BE2C (cell line): ENCODE measurements at places on chromosomes 5 and 9.

DNA sequence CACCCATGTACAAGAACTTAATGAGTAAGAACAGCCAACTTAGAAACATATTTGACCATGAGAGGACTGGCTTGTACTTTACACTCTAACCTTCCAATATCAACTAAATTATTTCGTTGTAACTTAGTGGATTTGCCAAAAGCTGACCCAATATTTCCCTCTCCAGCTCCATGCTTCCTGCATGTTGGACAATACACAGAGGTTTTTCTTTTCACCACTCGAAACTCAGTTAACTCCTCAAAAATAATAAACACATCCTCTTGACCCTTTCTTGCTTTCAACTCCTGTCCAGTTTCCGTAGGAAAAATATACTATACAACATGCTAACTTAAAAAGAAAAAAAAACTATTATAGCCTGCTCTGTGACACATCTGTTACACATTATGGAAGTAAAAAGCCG lies 188.9 kb downstream of the MPDZ start:
- no peak for DNase-seq

GRCh38 chr9:125932746-125933455 lies 185.7 kb downstream of the PBX3 start:
- no peak for DNase-seq

GRCh38 chr5:96629774-96630173 lies 32.4 kb upstream of the CAST start:
- DNase-seq, result no peak

- DNase-seq, result no peak
Observed at GRCh38 chr9:117549444-117549843, 134.6 kb upstream of the ASTN2 start.

DNA sequence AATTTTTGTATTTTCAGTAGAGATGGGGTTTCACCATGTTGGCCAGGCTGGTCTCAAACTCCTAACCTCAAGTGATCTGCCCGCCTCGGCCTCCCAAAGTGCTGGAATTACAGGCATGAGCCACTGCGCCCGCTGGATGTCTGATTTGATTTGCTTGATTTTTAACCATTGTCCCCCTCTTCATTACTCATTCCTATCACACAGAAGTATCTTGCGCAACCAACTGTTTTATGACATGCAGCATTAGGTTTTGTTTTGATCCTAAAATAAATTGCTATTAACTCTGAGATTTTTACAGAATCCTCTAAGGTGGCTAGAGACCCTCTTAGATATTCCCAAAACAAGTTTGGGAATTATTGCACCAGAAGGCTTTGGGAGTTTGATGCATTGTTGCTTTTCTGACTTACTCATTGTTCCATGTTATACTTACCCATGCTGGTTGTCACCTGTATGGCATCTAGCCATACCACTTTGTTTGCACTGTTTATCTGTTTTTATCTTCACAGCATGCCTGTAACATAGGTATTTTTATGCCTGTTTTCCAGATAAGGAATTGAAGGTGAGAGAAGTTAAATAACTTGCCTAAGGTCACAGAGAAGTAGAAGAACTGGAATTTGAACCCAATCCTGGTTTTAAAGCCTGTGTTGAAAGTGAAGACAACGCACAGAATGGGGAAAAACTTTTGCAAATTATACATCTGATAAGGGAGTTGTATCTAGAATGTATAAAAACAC lies 35.9 kb upstream of the PWWP2A start:
- DNase-seq, result no peak

DNA sequence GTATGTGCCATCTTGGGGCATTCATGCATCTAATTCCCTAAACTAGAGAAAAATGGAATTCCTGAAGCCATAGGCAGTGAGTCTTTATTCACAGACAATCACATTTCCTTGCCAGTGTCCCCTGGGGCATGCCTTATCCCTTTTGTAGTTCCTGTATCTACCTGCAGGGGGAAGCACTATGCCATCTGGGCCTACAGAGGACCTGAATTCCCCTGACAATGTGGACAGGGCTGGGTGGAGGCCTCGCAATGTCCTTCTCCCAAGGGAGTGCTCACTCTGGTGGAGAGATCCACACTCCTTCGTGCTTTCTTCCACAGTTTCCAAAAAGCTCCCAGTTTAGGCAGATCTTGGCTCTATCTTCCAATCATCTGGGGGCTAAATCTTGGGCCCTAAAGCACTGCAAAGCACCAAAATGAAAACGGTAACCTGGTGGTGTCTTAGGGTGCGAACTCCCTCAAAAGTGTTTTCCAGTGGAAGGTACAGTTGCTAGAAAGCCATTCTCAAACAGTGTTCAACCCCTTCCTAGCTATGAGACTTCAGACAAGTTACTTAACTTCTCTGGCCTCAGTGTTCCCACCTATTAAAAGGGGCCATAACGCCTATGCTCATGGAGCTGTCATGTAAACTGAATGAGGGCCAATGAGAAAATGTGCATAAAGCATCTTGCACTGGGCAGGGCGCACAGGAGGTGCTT lies 17.5 kb downstream of the WHRN start:
- DNase-seq, result peak; percentile 68

DNA sequence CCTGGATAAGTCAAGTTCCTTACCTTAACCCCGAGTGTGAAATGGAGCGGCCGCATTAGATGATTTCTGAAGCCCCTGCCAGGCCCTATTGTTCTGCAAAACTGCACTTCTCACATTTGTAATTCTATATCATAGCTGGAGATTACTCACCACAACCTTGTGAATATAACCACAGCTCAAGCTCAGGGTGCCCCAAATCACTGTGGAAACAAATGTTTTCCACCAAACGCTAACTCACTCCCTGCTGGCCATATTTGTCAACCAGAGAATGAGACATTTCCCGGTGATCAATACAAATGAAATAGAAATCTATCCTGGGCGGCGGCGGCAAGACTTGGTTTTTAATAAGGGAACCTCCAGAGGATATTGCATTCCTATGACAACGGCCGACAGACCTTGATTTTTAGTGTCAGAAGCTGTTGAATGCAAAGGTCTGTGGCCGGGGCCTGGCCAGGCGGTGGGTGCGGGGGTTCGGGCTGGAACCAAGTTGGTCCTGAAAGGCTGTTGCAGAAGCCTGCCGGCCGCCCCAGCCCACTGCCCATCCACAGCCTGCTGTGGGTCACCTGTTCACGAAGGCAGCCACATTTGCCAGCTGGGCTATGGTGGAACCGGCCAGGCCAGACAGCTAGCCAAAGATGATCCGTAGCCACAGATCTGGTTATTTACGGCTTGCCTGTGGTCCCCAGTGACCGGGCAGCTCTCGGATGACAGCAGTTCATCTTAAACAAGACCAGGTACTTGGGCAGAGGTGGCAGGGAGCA lies 93.9 kb upstream of the LMX1B start:
- peak; percentile 51 for DNase-seq

- DNase-seq, result no peak
Observed at GRCh38 chr5:142508591-142508990, 177.3 kb downstream of the FGF1 start.

- DNase-seq, result no peak
Observed at GRCh38 chr9:12054235-12054634, 639.0 kb upstream of the TYRP1 start.

DNA sequence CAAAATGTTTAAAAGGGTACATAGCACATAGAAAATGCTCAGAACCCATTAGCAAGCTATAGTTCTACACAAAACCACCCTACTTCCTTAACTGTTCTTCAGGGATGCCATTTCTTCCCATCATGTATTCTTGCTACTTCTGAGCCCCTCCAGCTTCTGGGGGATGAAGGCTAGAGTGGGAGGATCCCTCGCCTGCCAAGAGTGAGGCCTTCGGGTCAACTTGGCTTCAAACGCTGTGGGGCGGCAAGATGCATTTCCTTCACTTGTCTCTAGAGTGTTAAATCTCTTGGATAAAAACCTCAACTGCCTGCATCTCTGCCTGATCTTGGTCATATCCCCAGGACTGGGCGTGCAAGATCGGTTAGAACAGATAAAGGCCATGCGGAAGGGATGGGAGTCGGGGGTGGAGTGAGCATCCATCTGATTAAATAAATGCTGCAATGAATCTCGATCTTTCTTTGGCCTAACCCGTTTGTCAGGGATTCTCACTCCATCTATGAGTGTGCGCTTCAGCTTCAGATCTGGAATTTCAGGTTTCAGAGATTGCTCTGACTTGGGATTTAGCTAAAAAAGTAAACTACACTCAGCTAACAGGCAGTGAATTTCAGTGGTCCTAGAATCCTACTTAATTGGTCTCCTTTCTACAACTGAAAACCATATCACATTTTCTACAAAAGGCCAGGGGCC lies 118.0 kb upstream of the PANK3 start:
- DNase-seq, result no peak

- DNase-seq, result no peak
Observed at GRCh38 chr5:41896230-41896629, 7.9 kb upstream of the RIMOC1 start.

GRCh38 chr5:66704790-66705425 lies 108.7 kb downstream of the MAST4 start:
- DNase-seq, result no peak

DNA sequence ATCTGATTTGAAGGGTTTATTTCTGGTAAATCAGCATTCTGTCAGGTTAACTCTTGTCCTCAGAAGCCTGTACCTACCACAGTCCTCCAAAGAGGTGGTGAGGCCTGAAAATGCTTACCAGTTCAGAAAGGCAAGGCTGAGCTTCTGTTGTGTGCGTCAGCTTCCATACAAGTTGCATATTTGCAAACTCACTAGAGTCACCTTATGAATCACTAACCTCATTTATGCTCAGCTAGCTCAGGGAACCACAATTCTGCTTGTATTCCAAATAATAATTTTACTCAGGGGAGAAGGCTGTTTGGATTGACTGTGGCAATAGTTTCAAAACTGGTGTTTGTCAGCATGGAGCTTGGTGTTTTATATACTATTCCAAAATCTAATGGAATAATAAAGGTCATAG lies 355.1 kb upstream of the RFX3 start:
- DNase-seq, result no peak

- DNase-seq, result no peak
Observed at GRCh38 chr5:107889387-107889786, 218.7 kb upstream of the EFNA5 start.

DNA sequence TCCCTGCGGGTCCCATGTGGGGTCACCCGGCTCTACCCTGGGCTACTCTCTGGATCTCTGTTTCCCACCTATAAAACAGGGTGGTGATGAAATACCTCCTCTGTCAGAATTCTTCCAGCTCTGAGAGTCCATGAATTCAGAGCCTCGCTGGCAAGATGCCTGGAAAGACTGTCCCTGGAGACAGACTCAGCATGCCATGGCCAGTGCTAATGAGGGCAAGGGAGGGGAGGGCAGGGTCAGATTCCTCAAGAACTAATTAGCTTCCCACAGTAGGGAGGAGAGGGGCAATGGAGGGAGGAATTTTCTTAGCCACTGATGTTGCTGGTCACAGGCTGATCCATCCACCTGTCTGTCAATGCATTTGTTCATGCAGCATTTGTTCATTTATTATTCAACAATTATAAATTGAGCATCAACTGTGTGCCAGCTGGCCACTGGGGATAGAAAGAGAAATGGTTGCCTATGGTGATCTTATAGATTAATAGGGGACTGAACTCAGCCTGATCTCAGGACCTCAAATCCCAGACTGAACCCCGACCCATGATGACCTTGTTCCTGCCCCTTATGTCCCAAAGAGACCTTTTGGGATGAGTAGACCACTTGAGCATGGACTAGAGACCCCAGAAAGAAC lies 4.7 kb downstream of the SYNPO start:
- DNase-seq, result peak; percentile 91

DNA sequence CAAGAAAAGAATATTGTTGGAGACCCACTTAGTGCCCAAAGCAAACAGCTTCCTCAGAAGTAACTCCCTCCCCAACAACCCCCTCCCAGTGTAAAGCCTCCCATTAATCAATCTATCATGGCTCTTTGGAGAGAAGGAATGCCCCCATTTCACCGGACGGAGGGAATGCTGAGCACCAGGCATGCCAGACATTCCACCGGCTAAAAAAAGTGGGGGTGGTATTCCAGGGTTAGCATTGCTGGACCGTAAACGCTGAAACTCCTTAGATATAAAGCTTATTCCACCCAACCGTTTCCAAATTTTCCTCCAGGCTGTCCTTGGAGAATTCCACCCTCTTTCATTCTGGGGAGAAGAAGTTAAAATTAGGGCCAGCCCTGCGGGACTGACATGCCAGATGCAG lies 363 bp upstream of the MAMDC2 start:
- DNase-seq, result no peak

GRCh38 chr5:39867923-39868322 lies 443.1 kb upstream of the DAB2 start:
- no peak for DNase-seq

- DNase-seq, result peak; percentile 81
Observed at GRCh38 chr9:129482521-129483414, 138.1 kb downstream of the C9orf50 start.

GRCh38 chr5:159773062-159773924 lies 143.0 kb upstream of the ADRA1B start:
- DNase-seq, result peak; percentile 55

DNA sequence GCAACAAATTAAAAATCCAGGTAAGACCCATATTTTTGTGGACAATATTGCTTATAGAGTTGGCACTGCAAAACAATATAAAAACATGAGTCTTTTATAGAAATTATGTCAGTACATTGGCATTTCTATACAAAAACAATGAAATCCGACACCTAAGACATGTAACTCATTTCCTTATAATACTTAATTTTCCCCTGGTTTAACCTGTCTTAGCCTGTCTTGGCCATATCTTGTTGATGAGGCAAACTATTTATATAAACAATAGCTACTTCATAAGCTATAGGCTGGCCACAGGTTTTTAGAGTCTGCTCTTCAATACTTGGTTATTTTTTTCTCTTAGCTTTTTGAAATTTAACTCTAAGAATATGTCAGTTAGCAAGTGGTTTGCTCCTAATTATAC lies 44.7 kb upstream of the IZUMO3 start:
- no peak for DNase-seq

GRCh38 chr5:84830265-84830664 lies 445.6 kb upstream of the EDIL3 start:
- DNase-seq, result no peak

DNA sequence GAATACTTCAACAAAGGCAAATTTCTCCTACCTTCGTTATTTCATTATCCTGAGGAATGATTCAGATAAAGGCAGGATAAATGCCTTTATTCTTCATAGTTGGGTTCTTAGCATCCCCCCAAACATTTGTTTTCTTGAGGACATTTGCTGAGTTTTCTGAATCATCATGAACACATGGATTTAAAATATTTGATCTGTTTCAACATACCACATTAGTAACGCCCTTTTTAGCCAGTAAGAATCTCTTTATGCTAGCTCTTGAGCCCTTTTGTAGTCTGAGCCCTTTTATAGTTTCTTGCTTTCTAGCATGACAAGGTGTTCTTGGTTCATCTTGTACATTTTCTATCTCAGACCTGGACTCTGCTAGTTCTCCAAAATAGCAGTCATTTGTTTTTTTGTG lies 27.9 kb downstream of the SKIC3 start:
- DNase-seq, result no peak

DNA sequence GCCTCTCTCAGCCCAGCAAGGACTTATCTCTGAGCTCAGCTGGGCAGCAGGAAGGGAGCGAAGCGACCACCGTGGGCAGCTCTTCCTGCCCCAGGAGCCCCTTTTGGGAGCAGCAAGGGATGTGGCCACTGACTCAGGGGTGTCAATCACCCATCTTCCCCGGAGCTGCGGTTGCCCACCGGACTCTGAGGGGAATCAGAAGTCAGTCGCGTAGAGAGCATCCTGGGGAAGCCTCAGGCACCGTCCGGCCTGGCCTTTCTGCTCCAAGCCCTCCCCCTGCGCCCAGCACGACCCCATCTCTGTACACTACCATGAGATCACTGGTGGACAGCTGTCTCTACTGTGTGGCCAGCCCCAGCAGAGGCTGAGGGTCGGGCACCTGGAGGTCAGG lies 24.6 kb downstream of the GFI1B start:
- DNase-seq, result no peak

- DNase-seq, result no peak
Observed at GRCh38 chr9:1366276-1366675, 316.1 kb downstream of the DMRT2 start.
